NCI-H1048 (cell line): ENCODE measurements at places on chromosomes 2 and 18.

GRCh38 chr2:134336921-134337320 lies 83.0 kb downstream of the MGAT5 start:
- no peak for DNase-seq

GRCh38 chr2:48900321-48901014 lies 144.9 kb upstream of the LHCGR start:
- DNase-seq: no peak

GRCh38 chr2:164719996-164720941 lies 99.0 kb upstream of the GRB14 start:
- no peak for DNase-seq

GRCh38 chr2:72040629-72041571 lies 106.8 kb downstream of the CYP26B1 start:
- no peak for DNase-seq

DNA sequence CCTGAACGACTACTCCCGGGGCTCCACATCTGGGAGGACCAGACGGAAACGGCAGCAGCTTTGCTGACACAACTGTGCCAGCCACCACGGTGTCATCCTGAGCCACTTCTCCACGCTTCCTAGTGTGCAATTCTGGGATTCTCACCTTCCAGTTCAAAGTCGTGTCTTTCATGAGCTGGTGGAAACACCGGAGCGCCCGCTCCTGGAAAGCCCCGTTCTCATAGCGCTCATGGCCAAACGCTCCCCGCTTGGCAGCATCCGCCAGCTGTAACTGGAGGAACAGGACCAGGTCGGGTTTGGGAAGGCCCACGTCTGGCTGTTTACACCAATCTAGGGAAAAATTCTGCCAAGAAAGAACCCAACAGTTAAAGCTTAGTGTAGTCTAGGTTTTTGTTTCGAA lies 8.3 kb downstream of the DTYMK start:
- no peak for DNase-seq

GRCh38 chr2:39246382-39246980 lies 2.7 kb upstream of the CDKL4 start:
- DNase-seq: no peak

- DNase-seq: no peak
Measured at GRCh38 chr2:69065735-69066336, 52.9 kb downstream of the ANTXR1 start.

DNA sequence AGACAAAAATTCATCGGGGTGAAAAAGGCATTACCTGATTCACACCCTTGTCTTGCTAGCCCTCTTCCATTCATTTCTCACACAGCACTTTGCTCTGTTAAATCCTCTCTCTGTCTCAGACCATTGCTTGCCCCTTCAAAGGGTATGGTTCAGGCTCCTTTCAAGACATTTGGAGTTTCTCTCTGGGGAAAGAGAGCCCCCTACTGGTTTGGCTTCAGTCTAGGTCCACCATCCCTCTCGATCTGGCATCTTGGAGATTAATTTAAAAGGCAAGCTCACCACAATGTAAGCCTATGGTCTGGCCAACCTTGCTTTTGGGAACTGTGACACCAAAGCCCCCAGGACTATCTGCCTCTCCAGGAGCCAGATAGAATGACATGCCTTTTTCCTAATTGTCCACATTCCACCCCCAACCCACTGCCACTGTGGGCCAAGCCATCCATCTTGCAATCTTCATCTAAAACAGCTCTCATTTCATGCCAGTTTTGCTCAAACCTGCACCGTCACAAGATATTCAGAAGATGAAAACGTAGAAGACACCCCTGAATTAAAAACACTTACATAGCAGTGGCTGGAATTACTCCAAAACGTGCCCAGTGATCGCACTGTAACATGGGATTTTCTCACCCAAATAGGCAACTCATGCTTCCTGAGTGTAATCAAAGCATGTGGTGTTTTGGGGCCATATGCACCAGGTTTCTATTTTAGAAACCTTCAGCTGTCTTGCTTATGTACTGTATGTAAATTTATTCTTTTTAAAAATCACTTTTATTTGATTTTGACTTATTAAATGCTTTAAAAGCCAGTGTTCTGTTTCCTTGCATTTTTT lies 93.9 kb downstream of the FARSB start:
- DNase-seq: no peak

GRCh38 chr2:133063775-133064174 lies 393.8 kb upstream of the LYPD1 start:
- no peak for DNase-seq

DNA sequence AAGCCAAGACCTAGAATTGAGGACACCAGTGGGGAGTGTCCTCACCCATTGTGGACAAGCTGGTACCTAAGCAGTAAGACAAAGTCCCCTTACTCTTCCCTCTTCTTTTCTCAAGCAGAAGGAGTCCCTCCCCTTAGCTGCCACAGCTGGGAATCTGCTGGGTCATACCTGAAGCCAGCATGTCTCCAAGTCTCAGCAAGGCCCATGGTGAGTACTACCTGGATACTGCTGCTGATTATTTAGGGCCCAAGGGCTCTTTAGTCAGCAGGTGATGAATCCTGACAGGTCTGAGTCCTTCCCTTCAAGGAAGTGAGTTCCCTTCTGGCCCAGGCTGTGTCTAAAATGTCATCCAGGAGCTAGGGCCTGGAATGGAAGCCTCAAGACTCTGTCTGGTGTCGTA lies 198.6 kb upstream of the STK17B start:
- DNase-seq: no peak

DNA sequence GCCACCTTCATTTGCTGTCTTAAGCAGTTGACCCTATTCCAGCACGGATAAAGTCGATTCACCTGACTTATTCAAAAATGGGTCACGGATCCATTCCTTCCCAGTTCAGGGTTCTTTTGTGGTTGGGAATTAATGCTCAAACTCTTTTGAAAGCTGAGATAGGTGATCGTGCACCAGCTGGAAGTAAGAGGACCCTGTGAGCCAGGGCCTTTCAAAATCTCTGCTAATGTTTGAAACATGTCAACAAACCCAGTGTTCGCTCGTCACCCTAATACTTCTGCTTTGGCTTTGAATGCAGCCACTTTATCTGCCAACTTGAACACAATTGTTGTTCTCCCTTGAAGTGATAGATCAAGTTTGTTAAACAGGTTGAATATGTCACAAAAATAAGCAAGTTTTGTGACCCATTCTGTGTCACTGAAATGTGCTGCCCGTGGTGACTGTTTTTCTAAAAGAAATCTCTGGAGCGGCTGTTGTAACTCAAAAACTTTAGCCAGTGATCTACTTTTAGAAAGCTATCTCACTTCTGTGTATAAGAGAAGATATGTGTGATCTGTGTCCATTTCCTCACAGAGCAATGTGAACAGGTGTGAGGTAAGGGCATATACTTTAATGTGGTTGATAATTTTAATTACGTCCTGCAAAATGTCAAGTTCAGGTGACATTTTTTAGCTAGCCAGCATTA lies 16.9 kb downstream of the HAT1 start:
- DNase-seq: no peak

GRCh38 chr2:179983250-179983932 lies 23.7 kb downstream of the CWC22 start:
- DNase-seq: no peak

GRCh38 chr2:224278531-224278930 lies 123.4 kb downstream of the FAM124B start:
- no peak for DNase-seq

- no peak for DNase-seq
Measured at GRCh38 chr18:567122-567521, 13.1 kb upstream of the CETN1 start.

GRCh38 chr2:168611091-168611490 lies 155.0 kb downstream of the CERS6 start:
- DNase-seq: no peak

DNA sequence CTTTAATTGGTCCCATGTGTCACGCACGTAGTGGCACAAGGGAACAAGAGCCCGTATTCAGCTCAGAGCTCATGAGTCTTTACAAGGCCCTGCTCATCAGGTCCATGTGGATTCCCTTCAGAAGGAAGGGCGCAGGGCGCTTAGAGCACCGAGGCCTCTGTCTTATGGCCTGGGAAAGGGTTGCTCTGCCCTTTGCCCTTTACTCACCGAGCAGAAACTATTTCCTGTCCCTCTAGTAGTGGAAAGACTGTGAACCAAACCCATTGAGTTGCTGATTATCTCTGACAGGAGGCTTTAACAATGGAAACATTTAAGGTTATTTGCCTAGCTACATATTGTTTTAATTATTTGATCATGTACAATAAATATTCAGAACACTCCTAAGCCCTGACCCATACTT lies 102.0 kb upstream of the ACAA2 start:
- DNase-seq: no peak

GRCh38 chr2:71530211-71530610 lies 76.8 kb downstream of the DYSF start:
- DNase-seq: no peak

GRCh38 chr2:121334581-121335293 lies 49.7 kb upstream of the TFCP2L1 start:
- DNase-seq: no peak

GRCh38 chr2:229713371-229714079 lies 830 bp downstream of the DNER start:
- no peak for DNase-seq

DNA sequence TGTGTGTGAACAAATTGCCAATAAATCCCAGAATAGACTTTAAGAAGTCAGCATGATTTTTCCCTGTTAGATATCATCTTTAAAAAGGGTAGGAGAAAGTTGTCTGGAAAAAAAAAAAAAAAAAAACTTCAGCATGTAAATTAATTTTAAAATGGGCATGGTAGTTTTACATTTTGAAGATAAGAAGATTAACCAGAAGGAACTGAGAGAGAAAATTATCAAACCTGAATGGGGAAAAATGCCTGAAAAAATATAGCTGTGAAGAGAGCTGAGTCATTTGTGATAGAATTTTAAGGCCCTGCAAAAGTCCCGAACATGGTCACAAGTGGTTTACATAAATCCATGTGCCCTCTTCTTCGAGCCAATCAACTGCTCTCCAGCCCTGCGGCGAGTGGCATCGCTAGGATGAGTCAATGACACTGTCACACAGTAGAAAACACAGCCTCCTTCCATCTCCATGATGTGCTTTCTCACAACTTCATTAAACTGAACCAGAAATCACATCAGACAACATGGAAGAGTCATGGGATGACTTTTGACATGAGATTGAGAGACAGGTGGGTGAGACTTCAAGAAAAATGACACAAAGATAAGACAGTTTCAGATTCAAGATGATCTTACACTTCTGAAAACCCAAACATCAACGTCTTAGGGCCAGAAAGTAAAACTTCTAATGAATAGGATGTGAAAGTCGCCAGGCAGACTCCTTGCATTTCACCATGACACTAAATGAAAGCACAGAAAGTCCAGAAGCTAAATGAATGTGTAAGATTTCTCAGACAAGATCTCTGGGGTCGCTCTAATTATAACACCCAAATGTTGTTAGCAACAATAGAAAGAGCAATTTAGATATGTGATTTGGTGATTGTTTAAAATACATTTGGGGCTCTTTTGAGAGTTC lies 273.0 kb upstream of the ID2 start:
- no peak for DNase-seq

- no peak for DNase-seq
Measured at GRCh38 chr2:215967590-215968378, 45.6 kb downstream of the MREG start.

- DNase-seq: no peak
Measured at GRCh38 chr2:185179743-185180142, 558.9 kb upstream of the FSIP2 start.

- DNase-seq: no peak
Measured at GRCh38 chr2:230128623-230129342, 60.1 kb upstream of the SLC16A14 start.

GRCh38 chr2:203662487-203662886 lies 44.0 kb upstream of the CD28 start:
- no peak for DNase-seq

DNA sequence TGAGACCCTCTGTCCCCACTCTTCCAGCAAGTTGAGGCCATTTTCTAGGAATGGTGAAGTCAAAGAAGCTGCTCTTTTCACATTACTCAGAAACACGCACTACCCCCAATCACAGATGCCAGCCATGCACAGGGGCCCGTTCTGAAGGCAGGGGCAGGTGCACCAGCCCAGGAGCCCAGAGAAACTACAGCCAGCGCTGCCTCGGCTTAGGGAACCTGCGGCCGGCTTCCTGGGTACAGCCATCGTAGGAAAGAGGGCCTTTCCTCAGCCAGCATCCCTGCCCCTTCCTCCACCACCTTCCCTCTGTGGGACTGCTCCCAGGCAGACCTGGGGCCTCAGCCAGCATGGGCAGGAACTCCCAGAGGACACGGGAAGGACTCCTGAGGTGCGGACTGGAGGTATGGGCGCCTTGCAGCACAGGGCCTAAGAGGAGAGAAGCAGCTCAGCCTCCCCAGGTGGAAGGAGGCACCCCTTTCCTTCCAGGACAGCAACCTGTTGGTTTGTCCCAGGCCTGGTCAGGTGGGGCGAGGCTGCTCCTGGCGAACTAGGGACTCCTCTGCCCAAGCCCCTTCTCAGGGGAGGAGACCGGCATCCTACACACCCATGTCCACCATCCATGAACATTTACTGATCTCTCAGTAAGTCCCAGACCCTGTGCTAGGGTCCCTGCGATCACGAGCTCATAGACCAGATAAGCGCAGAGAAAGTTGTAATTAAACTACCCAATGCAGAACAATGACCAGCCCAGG lies 99.0 kb upstream of the ID2 start:
- DNase-seq: no peak
